ENCODE measurements at places on chromosomes 6 and 20.

DNA sequence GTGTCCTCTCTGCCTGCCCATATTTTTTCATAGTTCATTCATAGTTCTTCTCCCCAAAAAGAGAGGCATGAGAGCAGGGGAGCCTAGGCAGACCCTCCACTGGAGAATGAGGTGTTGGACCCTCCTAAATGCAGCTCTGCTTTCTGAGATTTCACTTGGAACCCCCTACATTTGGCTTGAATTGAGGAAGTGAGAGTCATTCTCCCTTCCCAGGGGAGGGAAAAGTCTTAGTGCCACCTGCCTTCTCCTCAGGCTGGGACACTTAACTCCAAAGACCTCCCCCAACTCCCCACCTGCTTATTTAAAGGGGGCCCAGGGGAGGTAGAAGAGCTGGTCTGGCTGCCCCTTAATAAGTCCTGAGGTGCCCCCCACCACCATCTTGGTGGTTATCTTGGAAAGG, 78.2 kb downstream of the CHMP4B start:
- no peak for DNase-seq

DNA sequence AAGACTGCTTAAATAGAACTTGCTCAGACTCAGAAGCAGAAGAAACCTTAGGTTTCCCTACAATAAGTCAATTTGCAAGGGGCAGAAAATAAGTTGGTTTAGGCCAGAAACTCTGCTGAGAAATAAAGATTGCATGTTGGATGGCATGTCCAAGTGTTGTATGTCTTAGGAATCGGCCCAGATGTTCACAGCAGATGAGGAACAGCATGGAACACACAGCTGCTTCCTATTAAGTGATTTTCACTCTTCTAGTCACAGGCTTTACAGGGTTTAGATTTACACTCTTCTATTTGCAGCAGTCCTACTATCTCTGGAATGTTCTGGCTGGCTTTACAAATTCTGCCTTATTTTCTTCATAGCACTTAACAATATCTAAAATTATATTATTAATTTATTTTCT, 3.2 kb downstream of the ZKSCAN4 start:
- no peak for DNase-seq

- no peak for DNase-seq
Measured at GRCh38 chr20:50874758-50875665, 56.2 kb downstream of the ADNP start.

DNA sequence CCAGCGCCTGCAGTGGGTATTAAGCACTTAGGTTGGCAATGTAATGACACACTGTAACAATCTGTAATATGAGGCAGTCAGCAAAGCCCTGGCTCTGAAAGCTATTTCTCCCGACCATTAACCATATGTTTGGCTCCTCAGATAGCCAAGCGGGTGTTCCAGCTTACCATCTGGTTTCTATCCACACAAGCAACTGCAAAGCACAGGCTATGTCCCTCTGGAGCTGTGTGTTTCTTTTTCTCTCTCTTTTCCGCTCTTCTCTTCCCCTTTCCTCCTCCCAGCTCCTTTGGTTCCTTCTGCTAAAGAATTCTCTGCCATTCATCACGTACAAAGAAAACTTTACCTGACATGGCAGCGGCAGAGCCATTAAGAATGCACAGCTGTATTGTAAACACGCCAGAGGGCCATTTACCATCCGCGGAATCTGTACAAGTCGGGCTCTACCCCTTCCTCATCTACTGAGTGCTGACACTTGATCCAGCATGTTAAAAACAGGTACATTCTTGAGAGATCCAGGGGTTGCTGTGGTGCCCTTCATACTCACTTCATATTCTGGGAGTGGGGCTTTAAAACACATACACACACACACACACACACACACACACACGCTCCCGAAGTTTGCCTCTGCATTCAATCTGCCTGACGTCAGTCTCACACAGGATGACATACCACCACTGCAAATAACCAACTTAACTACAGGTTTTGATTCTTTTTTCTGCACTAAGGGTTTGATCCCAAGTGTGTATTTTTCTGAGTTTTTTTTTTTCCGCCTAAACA, 77.2 kb downstream of the BACH2 start:
- no peak for DNase-seq

DNA sequence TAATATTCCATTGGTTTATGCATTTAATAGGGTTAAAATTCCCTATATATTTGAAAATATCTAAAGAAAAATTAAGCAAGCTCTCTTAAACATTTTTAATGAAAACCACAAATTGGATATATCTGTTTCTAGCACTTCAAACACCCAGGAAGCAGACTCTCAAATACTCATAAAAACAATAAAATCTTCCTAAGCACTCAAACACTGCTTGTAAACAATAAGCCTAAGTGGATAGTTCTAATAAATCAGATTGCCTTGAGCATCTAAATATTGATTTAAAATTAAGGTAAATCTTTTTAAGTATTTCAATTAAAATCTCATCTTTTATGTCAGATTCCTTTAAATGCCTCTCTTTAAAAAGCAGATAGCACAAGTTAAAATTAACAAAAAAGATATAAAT, 254.4 kb downstream of the KCNQ5 start:
- no peak for DNase-seq

GRCh38 chr6:101276066-101276465, 117.4 kb upstream of the GRIK2 start:
- no peak for DNase-seq
